ENCODE measurements at places on chromosomes 4 and X. TPM values are rescaled to one million over a fixed set of nuclear protein-coding genes. Genes with fewer than 3 reads are reported as not detected.

GRCh38 chrX:42047886-42048285, 124.5 kb upstream of the CASK start:
- no peak for DNase-seq

DNA sequence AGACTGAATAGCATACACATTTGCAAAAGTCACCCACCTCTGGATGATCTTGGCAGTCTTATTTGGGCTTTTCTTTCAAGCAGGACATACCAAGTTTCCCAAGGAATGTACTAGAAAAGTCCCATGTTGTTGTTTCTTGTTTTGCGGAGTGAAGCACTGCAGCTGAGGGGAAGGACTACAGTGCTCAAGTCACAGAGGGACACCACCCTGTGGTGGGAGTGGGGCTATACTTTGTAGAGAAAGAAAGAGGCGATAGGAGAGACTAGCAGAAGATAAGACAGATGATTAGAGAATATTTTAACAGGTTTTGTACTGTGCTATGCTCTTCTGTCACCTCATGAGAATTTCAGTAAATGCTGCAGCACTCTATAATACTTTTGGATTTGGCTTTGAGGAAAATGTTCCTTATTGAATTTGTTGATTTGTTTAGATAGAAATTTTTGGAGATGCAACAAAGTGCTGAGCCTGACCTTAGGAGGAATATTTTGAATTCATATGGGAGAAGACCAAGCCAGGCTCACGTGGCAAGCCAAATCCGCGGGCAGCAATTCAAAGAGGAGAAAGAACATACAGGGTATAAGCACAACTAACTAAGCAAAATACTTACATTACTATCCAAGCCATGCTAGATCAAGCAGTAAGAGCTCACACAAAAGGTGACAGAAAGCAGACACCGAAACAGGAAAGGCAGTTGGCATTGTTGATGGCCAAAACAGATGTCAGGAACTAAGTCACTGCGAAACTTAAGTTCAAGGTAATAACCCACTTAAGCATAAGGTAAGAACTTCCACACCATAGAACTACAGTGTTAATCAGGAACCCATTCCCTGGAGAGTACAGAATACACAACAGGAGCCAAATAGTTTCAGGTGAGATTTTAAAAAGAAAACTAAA, 280.3 kb upstream of the INTU start:
- no peak for DNase-seq

DNA sequence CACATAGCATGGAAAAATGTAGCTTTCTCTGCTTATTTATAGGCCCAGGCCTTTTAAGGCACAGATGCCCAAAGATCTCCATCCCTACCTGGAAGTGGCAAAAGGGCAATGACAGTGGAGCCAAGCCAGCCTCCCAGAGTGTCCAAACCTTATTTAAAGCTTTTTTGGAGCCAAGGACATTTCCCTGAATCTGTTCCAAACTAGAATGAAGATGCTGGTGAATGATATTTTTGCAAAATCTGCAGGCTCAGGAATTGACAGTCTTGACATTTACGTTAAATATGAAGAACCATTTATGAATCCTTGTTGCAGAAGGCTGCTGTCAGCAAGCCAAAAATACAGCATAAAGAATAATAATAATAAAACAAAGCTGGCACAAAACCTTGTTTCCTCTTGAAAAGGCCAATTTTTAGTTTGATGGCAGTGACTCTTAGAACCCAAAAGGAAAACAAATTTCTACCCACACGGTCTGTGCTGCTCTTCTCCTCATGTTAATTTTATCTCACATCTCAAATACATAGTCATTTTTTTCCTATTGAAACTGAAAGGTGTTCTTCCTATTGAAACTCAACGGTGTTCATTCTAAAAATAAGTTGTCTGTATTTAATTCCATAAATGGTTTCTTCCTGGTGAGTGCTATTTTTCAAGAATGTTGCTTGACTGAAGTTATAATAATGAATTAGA, 206.3 kb upstream of the TBL1X start:
- DNase-seq, result no peak

DNA sequence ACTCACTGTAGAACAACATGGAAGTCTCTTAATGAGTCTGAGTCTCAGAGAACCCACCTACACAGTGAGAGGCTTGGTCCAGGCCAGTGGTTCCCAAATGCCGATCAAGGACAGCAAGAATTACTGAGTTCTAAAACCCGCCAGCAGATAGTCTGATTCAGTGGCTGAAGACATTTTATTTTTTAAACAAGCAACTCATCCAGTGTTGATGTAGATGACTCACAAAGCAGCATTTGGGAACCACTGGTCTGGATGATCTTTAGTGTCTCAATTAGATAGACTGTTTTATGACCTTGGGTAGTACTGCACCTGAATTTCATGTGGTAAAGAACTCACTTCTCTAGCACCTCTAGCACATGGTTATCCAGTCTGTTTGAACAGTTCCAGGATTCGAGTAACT, 193.6 kb downstream of the FBXW7 start:
- DNase-seq, result no peak

DNA sequence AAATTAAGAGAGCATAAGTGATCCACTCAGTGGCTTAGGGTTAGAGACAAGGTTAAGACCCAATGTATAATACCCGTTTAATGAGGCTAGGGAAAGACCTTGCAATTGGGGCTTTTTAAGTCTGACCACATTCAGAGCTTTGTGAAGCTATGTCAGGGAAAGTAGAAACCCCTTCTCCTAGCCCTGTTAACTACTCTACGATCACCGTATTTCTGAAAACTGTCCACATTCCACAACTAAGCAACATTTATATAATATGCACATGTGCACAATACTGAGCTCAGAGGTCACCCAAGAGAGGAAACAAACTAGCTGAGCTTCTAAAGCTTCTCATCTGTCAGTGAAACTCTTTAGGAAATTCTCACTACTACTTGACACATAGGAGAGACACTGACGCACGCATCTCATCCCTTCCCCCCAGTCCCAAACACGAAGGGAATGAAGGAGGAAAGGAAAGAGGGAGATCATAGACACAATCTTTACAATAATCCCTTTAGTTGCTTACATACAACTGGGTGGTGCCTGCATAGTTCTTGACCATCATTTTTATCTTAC, 56.2 kb downstream of the METTL14 start:
- no peak for DNase-seq

GRCh38 chr4:147339100-147339499, 141.8 kb upstream of the EDNRA start:
- no peak for DNase-seq

GRCh38 chrX:35101901-35102300, 159.3 kb downstream of the FAM47B start:
- no peak for DNase-seq

The MCTS1 gene
- total RNA-seq, result 28.3 TPM

The FREM3 gene
- not detected for total RNA-seq

The OPHN1 gene
- 4.3 TPM for total RNA-seq

All from body of pancreas (tissue), 4 donors.